HCEC 1CT (cell line): ENCODE measurements at places on chromosomes 16 and 17.

DNA sequence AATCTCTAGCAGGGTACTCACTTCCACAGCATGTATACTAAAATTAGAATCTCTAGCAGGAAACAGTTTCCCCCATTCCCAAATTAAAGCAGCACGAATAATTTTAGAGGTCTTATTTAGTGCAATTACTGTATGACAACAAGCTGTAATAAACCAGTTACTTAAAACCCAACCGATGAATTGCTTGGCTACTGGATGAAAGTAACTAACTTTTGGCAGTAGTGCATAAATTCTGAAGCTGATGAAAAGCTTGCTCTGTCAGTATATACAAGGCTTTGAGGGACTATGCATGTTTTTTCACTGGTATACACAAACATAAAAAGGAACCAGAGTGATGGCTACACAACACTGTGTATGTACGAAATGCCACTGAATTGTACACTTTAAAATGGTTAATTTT, 89.4 kb downstream of the CFDP1 start:
- no peak for DNase-seq

DNA sequence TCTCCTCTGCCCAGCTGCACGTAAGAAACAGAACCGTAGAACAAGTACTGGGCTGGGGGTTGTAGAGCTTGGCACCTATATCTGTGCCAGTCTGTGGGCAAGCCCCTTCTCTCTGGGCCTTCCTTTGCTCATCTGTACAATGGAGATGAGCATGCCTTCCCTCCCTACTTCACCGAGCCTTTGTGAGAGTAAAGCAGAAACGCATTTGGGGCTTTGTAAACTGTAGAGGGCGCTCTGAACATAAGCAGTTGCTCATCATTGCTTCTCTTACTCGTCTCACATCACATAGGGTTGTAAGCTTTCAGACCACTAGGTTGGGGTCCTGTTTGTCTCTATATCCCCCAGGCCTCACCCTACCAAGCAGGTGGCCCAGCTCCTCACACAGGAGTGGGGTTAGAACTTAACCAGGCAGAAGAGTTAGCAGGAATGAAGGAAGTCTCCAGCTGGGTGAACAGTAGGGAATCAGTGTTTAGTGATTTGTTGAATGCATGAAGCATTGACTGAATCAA, 15.1 kb downstream of the SAMD14 start:
- peak; percentile 58 for DNase-seq

DNA sequence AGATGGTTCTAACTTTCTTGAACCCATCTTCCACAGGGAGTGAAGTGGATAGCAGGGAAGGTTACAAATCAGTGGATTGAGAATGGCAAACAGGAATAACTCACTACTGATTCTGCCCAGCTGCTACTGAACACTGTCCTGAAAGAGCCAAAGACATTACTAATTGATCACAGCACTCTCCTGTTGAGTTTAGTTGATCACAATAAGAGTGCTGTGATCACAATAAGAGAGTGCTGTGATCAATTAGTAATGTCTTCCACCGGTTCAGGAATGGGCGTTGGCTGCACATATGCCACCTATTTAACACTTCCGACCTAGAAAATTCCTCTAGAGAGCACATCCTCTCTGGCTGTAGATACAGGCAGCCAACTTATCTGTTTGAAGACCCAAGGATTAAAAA, 11.4 kb downstream of the CFAP97D1 start:
- DNase-seq: peak; percentile 55

GRCh38 chr17:20920095-20920814, 122.6 kb downstream of the USP22 start:
- no peak for DNase-seq

GRCh38 chr16:65222536-65222935, 100.7 kb upstream of the CDH11 start:
- no peak for DNase-seq

GRCh38 chr17:44745301-44745700, 13.5 kb upstream of the ADAM11 start:
- no peak for DNase-seq

GRCh38 chr16:576823-577201, 7.0 kb downstream of the PIGQ start:
- DNase-seq: no peak

- no peak for DNase-seq
Observed at GRCh38 chr17:76812263-76812662, 55.9 kb upstream of the MGAT5B start.

- DNase-seq: no peak
Observed at GRCh38 chr17:76276461-76277299, 11.5 kb downstream of the UBALD2 start.

DNA sequence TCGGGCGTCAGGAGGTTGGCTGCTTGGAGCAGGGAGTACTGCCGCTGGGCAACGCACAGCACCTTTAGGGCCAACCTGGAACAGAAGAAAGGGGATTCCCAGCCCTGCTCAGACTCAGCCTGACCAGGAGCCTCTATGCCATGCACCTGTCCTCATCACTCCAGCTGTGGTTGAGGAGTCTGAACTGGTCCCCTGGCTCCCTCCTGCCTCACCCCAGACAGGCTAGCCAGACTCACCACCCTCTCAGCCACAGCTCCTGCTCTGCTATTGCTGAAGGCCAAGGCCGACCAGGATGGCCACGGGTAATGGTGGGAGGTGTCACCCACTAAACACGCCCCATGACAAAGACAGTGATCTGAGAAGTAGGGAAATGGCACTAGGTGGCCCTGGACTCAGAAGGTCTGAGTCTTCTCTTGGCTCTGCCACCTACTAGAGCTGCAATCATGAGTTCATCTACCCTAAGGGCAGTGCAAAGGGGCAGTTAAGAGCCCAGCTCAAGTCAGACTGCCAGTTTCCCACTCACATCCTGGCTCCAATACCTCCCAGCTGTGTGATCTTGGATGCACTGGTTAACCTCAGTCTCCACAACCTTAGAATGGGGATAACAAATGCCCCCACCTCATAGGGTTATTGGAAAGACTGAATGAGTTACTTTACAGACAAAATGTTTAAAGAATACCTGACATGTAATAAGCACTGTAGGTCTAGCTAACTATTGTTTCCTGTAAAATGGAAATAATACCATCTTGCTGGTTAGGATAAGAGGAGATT, 13.8 kb upstream of the GFAP start:
- no peak for DNase-seq

- no peak for DNase-seq
Observed at GRCh38 chr16:89060207-89060794, 33.4 kb upstream of the ACSF3 start.

DNA sequence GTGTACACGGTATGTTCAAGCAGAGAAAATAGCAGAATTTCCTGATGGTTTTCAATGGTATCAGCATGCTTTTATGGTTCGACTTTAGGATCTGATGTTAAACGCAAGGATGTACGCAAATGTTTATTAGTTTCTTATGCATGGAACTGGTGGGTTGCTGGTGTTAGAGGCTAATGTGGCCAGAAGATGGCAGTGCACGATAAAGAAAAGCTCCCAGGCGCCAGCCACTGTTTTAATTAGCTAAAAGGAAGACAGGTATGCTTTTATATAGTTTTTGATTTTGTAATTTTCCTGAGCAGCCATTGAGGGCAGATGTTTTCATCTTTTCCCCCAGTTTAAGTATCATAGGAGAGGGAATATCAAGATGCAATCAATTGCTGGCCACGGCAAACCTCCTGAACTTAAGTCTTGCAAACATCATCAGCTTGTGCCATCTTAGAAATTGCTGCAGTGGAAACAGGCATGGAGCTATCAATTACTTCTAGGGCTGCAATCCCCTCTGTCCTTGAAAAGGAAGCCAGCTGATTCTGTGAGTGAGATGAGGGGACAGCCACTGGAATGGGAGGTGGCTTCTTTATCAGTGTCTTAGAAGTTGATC, 648.5 kb upstream of the RBFOX1 start:
- no peak for DNase-seq

DNA sequence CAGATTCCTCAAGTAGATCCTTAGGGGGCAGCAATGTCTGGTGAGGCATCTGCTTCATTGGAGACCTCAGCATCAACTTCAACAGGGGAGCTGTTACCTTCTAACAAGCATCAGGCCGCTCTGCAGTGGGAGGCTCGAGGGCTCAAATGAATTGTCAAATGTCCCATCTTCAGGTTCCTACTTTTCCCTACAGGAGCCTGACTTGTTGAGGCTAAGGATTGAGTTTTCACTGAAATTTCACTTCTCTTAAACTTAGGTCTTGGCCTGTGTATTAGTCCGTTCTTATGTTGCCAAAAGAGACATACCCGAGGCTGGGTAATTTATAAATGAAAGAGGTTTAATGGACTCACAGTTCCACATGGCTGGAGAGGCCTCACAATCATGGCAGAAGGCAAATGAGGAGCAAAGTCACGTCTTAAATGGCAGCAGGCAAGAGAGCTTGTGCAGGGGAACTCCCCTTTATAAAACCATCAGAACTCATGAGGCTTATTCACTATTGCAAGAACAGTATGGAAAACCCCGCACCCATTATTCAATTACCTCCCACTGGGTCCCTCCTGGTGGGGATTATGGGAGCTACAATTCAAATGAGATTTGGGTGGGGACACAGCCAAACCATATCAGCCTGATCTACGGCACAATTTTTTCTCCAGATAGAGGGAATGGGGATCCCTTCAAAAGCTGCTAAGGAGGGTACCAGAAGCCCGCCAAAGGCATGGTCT, 5.1 kb upstream of the CD300LD start:
- no peak for DNase-seq

DNA sequence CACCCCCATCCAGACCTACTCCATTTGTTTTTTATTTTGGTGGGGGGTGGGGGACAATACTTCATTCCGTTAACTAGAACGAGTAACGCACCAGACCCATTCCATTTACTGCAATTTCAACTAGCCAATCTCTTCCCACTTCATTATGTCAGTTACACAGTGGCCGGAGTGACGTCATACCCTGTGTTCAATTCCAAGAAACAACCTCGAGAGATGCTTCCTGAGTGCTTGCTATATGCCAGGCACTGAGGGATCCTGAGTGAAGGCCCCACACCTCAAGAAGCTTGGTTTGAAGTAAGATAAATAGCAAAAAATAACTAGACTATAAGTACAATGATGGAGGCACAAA, 9.1 kb upstream of the SIAH1 start:
- DNase-seq: no peak

DNA sequence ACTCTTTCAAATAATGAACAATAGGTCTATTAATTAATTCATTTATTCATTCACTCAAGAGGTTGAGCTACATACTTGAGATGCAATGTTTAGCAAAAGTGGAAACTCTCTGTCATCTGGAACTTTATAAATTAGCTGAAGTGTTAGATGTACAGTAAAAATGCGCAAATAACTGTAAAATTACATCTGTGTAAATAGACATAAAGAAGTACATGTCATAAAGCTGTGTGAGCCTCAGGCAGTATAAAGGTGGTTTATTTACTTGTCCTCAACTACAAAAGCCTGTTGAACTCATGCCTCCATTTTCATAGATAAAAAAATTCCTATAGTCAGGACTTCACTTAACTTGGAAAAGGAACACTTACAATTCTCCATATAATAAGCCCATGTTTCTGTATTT, 343.1 kb downstream of the CDH11 start:
- no peak for DNase-seq

DNA sequence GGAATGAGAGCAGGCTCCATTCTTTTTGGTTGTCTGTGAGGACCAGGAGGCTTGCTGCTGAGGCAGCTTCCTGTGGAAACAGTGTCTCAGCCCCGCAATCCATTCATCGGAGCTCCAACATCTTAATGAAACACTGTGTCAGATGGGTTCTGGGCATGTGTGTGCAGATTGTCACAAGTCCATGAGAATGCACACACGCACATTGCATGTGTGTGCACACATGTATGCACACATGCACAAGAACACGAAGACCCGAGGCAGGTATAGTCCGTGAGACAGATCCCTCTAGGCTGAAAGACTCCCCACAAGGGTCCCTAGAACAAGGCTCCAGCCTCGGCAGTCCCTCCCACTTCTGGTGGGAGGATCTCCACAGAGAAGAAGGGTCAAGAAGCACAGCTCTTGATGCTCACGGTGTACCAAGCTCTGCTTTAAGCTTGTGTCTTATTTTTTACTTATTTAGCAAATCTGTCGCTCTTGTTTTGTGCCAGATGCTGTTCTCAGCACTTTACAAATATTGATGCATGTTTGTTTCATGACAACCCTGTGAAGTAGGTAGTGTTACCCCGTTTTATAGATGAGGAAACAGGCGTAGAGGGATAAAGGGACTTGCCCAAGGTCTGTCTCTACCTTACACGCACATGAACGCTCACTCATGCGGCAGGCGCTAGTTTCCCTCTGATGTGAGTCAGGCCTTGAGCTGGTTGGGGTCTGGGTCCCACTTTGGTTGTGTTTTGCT, 213.1 kb downstream of the SEC14L1 start:
- no peak for DNase-seq

DNA sequence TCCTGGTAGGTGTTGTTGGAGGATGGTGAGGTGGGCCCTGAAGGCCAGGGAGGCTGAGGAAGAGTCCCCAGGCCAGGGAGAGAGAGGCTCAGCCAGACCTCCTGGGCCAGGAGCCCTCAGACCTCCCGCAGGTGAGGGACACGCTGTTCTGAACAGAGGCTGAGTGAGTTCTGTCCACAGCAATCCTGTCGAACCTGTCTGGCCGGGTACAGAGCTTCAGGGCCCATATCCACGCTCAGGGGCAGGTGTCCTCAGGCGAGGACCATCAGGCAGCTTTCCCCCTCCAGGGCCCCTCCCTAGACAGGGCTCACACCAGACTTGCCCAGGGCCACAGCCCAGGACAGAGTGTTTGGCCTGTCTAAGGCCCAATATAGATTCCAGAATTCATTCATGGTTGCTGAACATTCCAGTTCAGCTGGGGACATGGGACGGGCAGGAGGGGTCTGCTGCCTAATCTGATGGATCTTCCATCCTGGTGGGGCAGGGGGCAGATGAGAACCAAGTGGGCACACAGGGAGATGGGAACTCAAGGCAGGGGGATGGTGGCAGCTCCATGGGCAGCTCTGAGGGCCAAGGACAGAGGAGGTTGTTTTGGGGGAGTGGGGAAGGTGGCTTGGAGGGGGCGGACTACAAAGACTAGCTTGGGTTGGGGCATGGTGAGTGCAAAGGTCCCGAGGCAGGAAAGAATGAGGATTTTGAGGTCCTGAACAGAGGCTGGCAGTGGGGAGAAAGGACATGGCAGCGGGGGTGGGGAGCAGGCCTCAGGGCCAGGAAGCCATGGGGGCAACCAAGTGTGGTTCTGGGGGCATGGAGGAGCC, 23.4 kb upstream of the MPRIP start:
- no peak for DNase-seq

DNA sequence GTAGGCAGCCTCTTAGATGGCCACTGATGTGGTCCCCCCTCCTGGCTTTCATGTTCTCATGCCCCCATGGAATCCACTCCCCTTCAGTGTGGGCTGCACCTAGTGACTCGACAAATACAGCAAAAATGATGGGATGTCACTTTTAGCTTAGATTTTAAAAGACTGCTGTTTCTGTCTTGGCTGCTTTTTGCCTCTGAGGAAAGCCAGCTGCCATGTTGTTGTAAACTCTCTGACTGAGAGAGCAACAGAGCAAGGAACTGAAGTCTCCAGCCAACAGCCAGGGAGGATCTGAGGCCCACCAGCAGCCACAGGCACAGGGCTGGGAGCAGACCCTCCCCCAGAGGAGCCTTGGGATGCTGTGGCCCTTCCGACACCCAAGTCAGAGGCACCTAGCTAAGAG, 60.6 kb upstream of the MARCHF10 start:
- DNase-seq: no peak
